ENCODE measurements at places on chromosomes 4 and X. TPM values are rescaled to one million over a fixed set of nuclear protein-coding genes. Genes with fewer than 3 reads are reported as not detected.
A peak's percentile ranks its signal among the peaks of the same experiment; 100 is the strongest.

GRCh38 chrX:111100191-111100590 is 4.2 kb downstream of the PAK3 start:
- DNase-seq = no peak

GRCh38 chr4:87543835-87544461 is 14.8 kb upstream of the SPARCL1 start:
- no peak for DNase-seq

DNA sequence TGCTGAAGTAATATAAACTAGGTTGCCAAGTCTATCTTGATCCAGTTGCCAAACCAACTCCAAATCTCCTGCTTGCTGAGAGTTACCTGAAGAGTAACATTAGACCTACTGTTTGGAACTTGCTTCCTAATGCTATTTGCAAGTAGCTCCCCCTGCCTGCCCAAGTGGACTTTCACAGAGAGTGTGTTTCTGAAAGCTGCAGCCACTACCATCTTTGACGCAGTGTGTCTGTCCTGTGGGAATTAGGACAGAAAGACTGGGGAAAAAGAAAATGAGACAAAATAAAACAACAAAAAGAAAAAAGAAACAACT is 195.0 kb upstream of the HS3ST1 start:
- DNase-seq = no peak

DNA sequence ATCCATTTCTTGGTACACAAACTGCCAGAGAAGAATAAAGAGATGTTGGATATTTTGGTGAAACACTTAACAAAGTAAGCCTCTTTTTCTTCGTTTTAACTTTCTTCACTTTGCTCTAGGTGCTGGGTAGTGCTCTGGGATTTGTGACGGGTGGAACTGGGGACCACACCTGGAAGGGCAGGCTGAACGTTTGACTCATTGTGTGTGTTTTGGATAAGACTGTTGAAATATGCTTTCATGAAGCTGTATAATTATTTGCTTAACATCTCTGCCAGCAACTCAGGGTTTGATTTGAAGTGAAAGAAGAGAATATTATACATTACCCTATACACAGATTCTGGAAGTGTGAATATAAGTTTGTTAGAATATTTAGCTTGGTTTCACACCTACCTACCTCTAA is 233.2 kb downstream of the ARHGAP10 start:
- DNase-seq = no peak

DNA sequence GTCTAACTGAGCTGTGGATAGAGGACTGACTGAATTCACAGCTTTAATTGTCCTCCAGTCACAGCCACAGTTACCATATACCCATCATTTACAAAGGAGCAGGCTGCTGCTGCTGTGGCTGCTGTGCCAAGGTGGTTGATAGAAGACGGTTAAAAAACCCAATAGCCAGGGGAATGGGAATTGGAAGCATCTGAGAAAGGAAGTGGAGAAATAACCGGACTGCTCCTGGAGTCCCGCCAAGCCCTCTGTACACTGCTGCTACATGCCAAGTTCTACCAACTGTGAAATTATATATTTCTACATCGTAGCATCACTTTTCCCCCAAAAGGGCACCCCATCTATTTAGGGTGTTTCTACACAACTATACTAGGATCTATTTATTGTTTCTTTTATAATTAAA is 279.7 kb upstream of the ARX start:
- DNase-seq = no peak

DNA sequence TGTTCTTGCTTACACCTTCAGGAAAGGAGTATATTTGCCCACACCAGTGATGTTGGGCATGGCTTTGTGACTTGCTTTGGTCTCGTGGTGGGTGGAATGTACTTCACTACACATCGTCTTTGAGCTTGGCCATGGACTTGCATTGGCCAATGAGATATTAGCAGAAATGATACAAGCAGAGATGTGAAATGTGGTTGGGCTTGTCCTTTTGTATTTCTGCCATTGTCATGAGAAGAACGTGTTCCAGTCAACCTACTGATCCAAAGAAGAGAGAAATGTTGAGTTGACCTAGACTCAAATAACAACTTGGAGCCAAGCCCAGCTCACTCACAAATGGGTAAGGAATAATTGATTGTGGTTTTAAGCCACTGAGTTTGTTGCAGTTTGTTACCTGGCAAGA is 138.4 kb upstream of the ARX start:
- no peak for DNase-seq

GRCh38 chrX:55767100-55767499 is 49.6 kb downstream of the RRAGB start:
- DNase-seq = no peak

- DNase-seq = no peak
These were observed 54.2 kb downstream of the TMA16 start for GRCh38 chr4:163548481-163549243.

GRCh38 chrX:15143050-15143824 is 126.6 kb downstream of the ASB9 start:
- DNase-seq = peak; percentile 43

GRCh38 chr4:48141048-48141447 is 7.0 kb upstream of the TXK start:
- no peak for DNase-seq

DNA sequence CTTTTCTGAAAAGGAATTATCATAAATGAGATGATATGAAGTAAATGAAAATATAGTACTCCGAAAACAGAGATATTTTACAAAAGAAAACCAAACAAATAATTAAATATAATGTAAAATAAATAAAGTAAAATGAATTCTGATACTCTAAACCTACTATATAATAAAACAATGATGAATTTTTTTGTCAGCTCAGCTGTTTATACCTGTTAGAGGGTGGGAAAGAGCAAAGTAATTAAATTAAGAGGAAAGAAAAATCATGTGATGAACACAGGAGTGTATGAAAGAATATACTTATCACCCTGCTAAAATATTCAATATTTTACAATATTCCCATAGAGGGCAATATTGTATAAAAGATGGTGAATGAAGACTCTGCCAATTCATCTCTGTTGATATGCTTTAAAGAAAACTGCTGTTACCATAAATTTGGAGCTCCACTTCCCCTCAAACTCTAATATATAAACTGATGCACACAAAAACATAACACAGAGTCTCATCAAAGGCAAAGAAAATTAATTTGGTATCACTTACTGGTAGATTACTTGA is 6.5 kb upstream of the NDST4 start:
- no peak for DNase-seq

- DNase-seq = no peak
These were observed 75.9 kb upstream of the RPL34 start for GRCh38 chr4:108544481-108544880.

Gene GAGE2A
- total RNA-seq = not detected

Gene SLBP
- total RNA-seq = 12.6 TPM

Gene GRIA3
- 0.54 TPM for total RNA-seq

Measured in Right ventricle myocardium superior (tissue), 1 donor.